ENCODE measurements at places on chromosomes 11 and 22.
A peak's percentile ranks its signal among the peaks of the same experiment; 100 is the strongest.

DNA sequence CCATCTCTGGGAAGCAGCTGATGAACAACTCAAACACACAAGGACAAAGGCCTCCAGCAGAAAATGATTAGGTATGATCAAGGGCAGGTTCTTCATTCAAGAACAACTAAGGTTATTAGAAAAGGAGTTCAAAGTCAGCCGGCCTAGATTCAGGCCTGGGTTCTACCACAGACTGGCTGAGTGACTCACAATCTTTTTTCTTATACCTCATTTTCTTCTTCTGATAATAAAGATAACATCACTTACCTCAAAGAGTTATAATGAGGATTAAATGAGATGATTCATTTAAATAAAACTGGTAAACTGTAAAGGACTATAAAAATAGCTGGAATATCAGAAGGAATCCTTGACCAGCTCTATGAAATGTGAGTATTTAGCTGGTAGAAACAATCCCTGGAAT lies 49.3 kb upstream of the PPP2R1B start:
- DNase-seq, result no peak

DNA sequence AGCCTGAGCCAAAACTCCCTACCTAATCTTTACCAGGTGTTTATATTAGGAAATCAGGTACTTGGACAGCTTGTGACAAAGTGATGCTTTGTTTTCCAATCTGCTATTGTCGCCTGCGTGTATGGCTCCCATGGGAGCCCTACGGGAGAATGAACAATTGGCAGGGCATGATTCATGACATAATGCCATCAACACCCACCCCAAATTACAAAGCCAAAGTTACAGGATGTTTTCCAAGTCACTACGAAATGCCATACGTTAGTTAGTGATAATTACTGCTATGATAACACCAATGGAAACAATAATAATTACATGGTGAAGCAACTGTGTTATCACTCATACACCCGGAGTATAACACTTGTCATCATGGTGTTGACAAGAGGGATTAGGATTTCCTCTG lies 226.4 kb downstream of the FAM181B start:
- DNase-seq, result no peak

- DNase-seq, result peak; percentile 37
These were observed 639 bp downstream of the INCENP start for GRCh38 chr11:62124186-62125113.

DNA sequence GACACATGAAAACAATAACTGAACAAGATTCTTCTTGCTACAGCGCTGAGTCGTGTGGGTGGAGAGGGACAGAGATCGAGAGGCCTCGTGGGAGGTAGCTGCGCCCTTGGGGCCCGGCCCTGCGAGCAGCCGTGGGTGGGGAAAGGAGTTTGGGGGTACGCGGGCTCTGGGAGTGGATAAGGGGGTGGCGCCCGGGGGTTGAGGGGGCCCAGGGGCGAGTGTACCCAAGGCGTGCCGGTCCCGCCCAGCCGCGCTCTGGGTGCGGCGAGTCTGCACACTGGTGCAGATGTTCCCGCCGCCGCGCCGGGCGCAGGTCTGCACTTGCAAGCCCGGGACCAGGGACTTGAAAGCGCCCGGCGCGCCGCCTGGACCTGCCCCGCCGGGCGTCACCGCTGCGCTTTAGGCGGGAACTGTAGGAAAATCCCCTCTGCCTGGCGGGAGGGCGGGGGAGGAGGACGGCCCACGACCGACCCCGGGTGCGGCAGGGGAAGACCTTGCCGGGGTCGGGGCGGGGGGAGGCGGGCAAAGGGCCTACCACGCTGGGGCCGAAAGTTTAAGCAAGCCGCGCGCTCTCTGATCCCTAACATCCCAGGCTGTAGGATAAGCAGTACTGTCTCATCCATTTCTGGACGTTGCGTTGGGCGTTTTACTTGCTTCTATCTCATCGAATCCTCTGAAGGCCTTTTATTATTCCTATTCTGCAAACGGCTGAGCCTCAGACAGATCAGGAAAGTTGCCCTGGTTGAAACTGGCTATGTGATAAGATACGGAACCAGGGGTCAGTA lies 1.4 kb upstream of the KREMEN1 start:
- DNase-seq, result peak; percentile 26

GRCh38 chr11:34478845-34479663 lies 34.5 kb downstream of the ELF5 start:
- DNase-seq, result no peak

- no peak for DNase-seq
These were observed 358.2 kb downstream of the MN1 start for GRCh38 chr22:27443306-27443705.

- no peak for DNase-seq
These were observed 807 bp upstream of the WT1 start for GRCh38 chr11:32435942-32436750.

DNA sequence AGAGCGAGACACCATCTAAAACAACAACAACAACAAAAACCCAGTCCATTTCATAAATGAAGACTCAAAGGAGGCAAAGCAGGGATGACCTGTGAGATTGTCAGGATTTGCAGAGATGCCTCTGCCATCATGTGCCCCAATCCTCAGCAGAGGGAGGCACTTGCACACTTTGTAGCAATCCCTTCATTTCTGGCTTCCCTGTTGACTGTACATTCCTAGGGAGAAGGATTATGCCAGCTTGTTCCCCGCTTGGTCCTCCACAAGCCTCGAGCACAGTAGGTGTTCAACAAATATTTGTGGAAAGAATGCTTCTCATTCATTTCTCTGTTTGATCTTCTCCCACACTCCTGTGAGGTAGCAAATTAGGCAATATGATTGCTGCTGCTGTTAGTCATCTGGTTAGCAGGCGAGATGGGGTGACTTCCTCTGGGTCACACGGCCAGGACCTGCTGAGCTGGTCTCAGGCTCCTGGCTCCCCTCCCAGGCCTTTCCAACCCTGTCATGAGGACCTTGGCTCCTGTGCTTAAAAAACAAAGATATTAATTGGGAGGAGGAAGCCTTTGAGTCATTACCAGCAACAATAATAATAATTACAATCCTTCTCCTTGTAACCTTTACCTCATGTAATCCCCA lies 34.1 kb downstream of the LIF start:
- DNase-seq, result peak; percentile 74

DNA sequence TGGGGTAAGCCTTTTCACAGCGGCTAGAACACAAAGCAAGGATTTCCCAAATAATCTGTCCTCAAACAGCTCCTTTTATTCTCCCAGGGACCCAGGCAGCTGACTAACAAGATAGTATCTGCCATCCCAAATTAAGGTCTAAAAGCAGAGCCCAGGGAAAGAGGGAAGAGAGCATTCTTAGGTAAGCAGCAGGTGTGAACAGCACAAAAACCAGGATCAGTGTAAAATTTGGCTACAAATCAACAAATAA lies 79.9 kb downstream of the RBMXL2 start:
- DNase-seq, result no peak

GRCh38 chr11:93476796-93477195 lies 66.4 kb downstream of the SMCO4 start:
- no peak for DNase-seq

DNA sequence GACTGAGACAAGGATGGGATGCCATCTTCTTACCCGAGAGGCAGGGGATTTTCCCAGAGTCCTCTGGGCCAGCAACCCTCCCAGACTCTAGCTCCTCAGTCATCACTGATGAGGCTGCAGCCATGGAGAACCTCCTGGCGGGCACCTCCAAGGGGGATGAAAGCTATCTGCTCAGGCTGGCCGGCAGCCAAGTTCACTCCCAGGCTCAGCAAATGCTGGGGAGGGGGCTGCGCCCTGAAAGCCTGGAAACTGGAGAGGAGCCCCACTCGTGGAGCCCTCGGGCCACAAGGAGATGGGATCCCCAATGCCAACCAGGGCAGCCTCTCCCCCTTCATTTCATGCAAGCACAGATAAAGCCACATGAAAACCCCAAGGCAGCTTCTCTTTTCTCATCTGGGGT lies 75.0 kb downstream of the CACNA1I start:
- DNase-seq, result no peak

GRCh38 chr11:26946257-26946716 lies 47.6 kb upstream of the FIBIN start:
- peak; percentile 0 for DNase-seq

DNA sequence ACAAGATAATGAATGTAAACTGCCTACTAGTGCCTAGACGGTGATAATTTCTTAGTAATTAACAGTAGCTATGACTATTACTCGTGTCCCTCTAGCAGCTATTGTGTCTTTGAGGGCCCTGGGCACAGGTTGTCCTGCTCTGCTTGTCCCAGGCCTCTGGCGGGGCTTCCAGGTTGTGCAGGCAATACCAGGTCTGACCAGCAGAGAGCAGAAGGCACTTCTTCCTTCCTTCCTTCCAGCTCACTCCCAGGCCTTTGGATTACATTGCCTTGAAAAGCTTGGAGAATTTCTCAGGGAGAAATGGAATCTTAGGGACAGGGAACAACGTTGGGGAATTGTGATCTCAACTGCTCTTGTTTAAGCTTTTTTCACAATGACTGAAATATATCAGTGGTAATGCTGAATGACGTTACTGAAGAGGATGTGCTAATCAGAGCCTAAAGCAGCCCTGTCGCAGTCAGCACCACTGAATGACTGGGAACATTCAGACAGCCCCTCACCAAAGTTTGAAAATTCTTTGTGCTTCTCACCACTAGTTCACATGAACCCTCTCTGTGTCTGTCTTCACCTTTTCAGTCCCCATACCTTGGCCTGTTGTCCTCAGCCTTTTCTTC lies 8.4 kb upstream of the CCKBR start:
- peak; percentile 51 for DNase-seq

DNA sequence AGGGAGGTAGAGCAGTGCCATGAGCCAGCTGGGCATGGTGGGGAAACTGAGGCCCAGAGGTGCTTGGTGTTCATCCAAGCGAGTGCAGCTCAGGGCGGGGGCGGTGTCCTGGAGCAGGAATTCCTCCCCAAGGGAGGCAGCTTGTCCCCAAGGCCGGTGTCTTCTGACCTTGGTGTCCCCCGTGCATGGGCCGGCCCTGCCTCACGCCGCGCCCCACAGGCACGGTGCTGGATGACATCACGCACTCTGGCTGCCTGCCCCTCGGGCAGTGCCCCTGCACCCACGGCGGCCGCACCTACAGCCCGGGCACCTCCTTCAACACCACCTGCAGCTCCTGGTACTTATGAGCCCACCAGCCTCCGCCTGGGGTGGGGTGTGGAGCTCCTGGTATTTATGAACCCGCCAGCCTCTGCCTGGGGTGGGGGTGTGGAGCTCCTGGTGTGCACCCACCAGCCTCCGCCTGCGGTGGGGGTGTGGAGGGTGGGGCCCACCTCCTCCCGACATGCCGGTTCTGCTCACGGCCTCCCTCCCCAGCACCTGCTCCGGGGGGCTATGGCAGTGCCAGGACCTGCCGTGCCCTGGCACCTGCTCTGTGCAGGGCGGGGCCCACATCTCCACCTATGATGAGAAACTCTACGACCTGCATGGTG lies 6.7 kb downstream of the MUC5B start:
- no peak for DNase-seq

- no peak for DNase-seq
These were observed 369.2 kb downstream of the DCDC1 start for GRCh38 chr11:31000381-31000780.

- DNase-seq, result no peak
These were observed 48.7 kb upstream of the EP300 start for GRCh38 chr22:41043722-41044121.

- DNase-seq, result no peak
These were observed 517 bp downstream of the HIRA start for GRCh38 chr22:19430890-19431541.

- DNase-seq, result no peak
These were observed 8.3 kb upstream of the CDC42EP1 start for GRCh38 chr22:37551981-37552380.

GRCh38 chr11:125939081-125939521 lies 6.7 kb upstream of the VSIG10L2 start:
- no peak for DNase-seq

DNA sequence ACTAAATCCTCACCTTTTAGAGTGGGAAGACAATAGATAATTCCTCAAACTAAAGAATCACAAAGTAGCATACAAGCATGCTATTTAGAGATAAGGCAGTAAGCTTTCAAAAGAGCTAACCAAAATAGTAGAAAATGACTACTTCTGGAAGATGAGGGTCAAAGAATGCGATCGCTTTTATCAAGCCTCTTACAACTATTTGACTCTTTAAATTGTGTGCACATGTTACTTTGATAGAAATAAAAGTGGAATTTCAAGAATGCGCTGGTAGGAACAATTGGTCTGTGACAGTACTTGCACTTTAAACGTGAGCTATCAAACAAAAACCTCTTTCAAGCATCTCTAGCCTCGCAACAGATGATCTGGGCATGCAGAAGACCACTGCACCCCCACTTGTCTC lies 97.3 kb downstream of the COMMD9 start:
- no peak for DNase-seq

DNA sequence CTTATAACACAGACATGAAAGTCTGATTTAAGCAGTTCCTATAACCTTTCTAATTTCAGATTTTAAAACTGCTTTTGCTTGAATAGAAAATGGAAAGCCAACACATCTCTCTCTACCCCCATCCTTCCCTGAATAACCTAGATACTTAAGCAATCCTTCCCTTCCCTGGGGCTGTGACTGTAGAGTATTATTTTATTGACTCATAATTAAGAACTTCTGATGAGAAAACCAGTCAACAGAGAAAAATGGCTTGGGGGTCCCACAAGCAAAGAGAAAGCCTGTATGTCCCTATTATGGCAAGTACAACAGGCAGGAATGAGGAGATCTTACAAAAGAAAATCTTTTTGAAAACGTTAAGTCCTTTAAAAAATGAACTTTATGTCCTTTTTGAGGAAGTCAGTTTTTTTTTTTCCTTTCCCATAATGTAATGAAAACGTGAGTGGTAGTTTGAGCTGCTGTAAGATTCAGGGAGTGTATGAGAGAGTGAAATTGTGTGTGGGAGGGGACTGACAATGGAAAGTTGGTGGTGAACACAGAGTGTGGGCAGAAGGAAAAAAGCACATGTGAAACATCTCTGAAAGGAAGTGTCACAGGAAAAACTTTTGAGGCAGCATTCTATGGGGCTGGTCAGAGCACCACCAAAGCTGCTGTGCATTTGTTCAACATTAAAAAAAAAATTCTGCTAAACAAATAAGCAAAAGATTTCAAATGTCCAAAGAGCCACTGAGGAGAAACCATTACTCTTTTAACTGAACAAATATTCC lies 154.6 kb downstream of the MAML2 start:
- peak; percentile 76 for DNase-seq

DNA sequence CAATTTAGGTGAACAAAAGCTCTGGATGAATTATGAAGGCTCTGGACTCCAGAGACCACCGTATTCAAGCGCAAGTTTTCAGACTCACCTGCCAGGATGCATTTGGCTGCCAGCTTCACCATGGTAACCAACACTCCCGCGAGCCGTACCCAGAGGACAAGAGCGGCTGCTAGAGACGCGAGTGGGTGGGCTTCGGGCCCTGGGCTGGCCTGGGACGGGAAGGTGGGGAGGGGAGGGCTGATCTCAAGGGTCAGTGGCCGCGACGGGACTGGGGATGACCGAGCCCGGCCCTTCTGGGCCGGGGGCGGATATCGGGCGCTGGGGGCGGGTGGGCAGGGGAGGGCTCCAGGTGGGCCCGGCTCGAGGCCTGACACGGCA lies 344 bp downstream of the IFT27 start:
- peak; percentile 27 for DNase-seq

DNA sequence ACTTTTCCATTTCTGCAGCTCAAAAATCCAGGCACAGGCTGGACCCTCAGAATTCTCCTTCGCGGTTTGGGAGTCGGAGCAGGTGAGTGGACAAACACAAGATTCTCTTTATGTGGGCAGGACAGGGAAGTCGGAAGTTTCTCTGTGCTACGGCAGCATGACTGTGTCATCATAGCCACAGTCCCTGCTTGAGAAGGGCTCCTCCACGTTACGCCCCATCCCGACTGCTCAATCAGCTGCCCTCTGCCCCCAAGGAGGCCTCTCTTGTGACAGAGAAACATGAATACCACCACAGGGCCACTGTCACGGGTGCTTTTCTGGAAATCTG lies 89.0 kb upstream of the SHISAL1 start:
- no peak for DNase-seq

Measured in activated CD4-positive, alpha-beta T cell treated with anti-CD3 and anti-CD28 coated beads, Interleukin-2, amount 50 U/mL, for 16 hours (primary cell).